ENCODE measurements at places on chromosomes 1 and 21.

DNA sequence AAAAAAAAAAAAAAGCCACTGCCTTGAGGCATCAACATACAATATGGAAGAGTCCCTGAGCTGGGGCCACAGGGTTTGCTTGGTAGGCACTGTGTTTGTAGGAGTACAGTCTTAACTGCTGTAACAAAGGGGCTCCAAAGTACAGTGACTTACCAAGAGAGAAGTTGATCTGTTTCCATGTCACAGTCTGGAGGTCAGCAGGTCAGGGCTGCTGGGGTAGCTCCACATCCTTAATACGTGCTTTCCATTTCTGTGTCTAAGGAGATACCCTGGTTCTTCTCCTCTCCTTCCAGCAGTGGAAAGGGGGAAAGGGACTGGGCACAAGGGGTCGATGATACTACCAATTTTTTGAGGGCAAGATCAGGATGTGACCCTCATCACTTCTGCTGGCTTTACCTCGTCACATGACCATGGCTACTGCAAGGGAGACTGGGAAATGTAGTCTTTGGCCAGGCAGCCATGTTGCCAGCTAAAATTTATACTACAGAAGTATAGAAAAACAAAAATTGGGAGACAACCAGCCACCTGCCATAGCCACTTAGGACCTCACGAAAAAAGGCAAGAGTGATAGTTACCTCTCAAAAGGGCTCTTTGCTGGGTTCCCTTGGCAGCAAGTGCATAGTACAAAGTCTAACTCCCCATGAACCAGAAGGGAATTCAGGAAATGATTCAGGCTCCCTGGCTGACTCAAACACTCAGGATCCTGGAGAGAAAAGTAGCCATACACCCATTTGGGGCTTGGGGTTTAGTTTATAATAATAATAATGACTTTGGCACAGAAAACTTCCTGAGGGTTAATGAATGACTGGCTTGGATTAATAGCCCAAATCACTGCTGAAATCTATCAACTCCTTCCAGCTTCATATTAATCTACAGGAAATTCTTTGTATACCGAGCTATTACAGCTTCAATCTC is 52.7 kb upstream of the ATP5PO start:
- no peak for DNase-seq

DNA sequence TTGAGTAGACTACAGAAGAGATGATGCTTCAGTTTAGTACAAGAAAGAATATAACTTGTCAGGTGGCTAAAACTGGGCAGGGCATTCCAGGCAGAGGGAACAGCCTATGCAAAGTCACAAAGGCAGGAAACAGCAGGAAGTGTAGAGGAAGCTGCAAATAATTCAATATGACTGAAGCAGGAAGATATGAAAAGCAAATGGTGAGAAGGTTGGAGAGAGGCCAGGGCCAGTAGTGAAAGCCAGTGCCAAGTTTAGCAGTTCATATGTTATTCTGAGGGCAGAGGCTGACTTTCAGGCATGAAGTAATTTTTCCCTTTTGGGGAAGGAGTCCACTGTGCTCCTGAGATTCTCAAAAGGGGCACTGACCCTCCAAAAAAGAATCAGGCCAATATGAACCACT is 8.0 kb upstream of the YBX1 start:
- DNase-seq = no peak

GRCh38 chr21:25459365-25459764 is 147.9 kb downstream of the MRPL39 start:
- no peak for DNase-seq

DNA sequence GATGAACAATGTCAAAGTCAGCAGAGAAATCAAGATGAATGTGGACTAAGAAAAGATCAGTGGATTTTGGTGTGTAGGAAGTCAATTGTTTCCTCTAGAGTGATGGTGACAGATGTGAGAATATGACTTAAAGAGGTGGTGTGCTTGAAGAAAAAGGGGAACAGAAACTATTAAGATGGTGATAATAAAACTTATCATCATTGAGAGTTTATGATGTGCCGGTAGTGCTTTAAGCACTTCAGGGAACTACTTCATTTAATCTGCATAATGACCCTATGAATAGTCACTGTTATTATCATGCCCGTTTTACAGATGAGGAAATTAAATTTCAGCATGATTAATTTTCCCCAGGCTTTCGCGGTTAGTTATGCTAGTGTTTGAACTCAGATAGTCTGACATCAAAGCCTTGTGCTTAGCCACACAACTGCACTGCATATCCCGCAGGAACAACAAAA is 246.9 kb upstream of the LRRC7 start:
- no peak for DNase-seq

DNA sequence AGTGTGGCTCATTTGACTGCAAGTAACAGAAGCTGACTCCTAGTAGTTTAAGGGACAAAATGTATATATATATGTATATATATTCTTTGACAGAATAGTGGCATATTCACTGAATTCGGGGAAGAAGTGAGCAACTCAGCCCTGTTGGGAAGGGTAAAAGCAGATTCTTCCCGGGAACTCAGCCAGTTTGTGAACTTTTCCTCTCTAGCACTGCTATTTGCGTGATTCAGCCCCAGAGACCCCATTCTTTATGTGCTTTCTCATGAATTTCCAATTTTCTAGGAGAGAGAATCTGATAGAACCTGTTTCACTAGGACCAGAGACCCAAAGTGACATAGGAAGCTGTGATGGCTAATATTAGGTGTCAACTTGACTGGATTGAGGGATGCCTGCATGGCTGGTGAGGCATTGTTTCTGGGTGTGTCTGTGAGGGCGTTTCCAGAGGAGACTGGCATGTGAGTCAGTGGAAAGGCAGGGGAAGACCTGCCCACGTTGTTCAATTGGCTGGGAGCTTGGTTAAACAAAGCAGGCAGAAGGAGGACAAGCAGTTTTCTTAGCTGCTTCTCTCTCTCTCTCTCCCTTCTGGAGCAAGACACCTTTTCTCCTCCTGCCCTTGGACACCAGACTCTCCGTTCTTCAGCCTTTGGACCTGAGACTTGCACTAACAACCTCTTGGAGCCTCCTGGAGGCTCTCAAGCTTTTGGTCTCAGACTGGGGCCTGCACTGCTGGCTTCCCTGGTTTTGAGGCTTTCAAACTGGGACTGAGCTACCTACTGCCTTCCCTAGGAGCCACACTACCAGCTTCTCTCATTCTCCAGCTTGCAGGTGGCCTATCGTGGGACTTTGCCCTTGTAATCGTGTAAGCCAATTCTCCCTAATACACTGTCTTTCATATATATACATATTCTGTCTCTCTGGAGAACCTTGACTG is 93.4 kb upstream of the KCNK1 start:
- no peak for DNase-seq

Data from thymus (tissue), 14 donors.